Stimulated activated CD4-positive, alpha-beta T cell treated with anti-CD3 and anti-CD28 coated beads, Interleukin-15, amount 100 ng/mL, for 24 hours (primary cell): ENCODE measurements at places on chromosomes 5 and 9.
A peak's percentile ranks its signal among the peaks of the same experiment; 100 is the strongest.

DNA sequence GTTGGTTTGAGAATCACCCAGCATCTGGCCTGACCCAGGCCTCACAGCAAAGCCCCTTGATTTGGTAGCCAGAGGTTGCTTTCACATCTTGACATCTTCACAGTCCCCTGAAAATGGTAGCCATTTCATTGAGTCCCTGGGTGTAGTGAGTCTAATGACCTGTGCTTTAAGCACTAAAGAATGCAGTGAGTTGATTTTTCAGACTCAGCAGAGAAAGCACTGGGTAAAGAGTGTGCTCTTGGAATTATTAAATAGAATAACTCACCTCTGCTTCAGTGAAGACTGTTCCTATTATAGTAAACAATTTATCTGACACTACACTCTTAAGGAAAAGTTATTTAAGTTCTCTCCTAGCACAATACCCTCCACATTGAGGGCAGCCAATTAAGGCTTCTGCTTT, 56.2 kb downstream of the PTCD2 start:
- DNase-seq: no peak

GRCh38 chr9:133246991-133247390, 28.0 kb downstream of the ABO start:
- DNase-seq: no peak

DNA sequence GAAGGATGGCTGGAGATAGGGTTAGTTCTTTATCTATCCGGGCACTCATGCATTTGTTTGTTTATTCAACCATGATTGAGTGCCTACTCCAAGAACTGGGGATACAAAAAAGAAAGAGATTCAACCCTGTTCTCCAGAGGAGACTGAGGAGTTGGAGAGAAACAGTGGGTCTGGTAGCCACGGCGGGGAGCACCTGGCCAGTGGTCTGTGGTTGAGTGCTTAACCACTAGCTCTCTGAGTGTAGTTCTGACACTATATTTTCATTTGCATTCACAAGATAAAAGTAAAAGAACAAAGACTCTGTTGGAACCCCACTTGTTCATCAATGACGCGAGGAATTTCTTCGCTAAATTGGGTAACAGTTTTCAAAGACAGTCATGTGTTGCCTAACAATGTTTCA, 295.5 kb upstream of the MSX2 start:
- DNase-seq: no peak

GRCh38 chr9:7976167-7976755, 176.7 kb upstream of the DMAC1 start:
- peak; percentile 63 for DNase-seq

- no peak for DNase-seq
Measured at GRCh38 chr9:16193066-16193465, 640.2 kb downstream of the CCDC171 start.

DNA sequence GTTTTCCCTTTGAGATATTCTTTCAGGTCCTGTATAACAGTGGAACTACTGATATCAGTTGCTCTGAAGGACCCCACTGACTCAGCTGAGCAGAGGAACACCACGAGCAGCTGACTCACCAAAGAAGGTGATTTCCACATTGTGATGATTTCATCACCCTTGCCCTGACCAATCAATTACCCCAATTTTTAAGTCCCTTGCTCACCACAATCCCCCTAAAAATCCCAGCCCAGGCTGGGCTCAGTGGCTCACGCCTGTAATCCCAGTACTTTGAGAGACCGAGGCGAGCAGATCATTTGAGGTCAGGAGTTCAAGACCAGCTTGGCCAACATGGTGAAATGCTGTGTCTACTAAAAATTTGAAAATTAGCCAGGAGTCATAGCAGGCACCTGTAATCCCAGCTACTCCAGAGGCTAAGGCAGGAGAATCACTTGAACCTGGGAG, 125.3 kb upstream of the ABCA1 start:
- DNase-seq: peak; percentile 75

GRCh38 chr5:32325062-32325461, 12.3 kb upstream of the MTMR12 start:
- no peak for DNase-seq

GRCh38 chr5:1003296-1003937, 5.2 kb upstream of the NKD2 start:
- DNase-seq: peak; percentile 40

DNA sequence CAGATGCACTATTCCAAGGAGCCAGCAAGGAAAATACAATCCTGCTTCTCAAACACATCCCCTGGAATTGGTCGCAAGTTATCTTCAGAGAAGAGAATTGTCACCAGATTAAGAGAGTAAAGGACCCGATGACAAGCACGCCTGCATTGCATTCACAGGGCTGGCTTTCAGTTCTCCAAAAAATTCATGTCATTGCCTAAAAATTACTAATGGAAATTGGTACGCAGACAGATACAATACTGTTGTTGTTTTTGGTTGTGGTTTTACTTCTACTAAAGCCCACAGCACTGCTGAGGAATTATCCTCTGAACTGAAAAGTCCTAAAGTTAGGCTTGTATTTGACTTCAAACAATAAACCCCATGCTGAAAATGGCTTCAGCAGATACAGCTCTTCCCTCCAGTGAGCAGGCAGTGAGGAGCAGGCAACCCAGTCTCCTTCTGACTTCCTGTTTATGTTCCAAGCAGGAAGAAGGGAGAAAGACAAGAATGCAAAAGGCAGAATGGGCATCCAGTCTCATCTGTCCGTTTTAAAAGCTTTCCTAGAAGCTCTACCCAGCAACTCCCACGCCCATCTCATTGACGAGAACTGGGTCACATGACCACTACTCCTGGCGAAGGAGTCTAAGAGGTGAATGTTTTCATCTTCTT, 80.6 kb upstream of the ZNF366 start:
- no peak for DNase-seq

- peak; percentile 17 for DNase-seq
Measured at GRCh38 chr5:65190328-65191053, 291.2 kb downstream of the ADAMTS6 start.

DNA sequence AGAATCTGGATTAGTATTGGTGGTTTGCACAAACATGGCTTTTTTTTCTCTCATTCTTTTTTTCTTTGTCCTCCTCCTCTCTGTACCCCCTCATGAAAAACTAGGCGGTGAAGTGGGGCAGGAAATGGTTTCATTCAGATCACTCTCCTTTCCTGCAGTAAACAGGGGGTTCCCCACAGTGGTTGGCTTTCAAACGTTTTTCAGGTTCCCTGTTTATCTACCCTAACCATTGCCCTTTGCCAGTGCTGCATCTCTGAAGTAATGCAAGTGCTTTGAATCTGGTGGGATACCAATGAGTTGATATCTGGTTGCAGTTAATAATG, 29.8 kb downstream of the NR4A3 start:
- DNase-seq: peak; percentile 35

- DNase-seq: no peak
Measured at GRCh38 chr5:90408571-90409317, 812 bp downstream of the CETN3 start.
